ENCODE measurements at places on chromosomes 4 and X.

DNA sequence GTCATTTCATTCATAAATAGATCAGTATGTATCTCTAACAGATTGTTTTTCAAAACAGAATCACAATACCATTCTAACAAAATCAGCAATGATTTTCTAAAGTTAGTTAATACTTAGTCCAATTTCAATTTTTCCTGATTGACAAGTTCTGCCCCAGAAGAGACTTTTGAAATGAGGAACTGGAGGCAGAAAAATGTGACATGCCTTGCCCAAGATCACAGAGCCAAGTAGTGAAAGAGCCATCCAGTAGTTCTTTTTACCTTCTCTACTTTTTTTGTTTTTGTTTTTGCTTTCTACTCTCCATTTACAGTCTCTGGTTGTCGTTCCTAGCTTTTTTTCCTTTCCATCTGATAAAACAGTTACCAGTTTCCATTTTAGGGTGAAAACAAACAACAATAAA is 129.3 kb upstream of the TMEM164 start:
- DNase-seq: no peak

GRCh38 chrX:23811108-23811651 is 28.2 kb downstream of the SAT1 start:
- no peak for DNase-seq

- DNase-seq: no peak
Measured at GRCh38 chrX:100379388-100379986, 30.6 kb downstream of the PCDH19 start.

- DNase-seq: no peak
Measured at GRCh38 chr4:79682801-79683530, 274.9 kb upstream of the GK2 start.

DNA sequence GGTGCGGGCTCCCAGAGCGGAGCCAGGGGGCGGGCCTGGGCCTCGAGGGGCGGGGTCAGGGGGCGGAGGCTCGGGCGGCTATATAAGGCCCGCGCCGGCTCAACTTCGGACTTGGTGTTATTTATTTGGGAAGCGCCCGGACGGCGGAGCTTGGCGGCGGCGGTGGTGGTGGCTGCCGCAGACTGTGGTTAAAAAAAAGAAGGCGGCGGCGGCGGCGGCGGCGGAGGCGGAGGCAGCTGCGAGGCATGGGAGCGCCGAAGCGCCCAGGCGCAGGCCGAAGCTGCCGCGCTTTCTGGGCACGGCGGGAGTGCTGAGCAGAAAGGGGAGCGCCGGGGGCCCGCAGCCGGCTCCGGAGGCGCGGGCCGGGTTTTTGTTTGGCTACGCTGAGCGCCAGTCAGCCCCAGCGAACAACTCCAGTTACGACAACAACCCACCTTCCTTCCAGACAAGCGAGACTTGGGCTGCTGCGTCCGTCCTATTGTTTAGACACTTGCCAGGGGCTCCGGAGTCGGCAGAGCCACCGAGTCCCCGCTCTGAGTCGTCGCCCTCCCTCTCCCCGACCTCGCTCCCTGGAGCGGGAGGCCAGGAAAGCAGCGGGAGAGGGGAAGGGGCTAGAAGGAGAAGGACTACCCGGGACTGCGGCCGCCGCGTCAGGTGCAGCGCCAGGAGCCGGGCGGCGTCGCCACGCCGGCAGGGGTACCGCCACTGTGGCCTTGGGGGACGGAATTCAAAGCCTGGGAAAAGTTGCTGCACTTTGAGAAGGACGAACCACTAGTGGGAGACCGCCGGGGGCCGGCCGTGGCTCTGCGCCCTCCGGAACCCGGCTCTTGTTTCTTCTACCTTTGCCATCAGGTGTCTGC is at the start of gene SLIT2:
Gene SLIT2, plus strand, starts transcription at position 110 of the 860 bp plus-strand sequence. CDS start 1,911 bp downstream, outside the sequence.
- no peak for DNase-seq

DNA sequence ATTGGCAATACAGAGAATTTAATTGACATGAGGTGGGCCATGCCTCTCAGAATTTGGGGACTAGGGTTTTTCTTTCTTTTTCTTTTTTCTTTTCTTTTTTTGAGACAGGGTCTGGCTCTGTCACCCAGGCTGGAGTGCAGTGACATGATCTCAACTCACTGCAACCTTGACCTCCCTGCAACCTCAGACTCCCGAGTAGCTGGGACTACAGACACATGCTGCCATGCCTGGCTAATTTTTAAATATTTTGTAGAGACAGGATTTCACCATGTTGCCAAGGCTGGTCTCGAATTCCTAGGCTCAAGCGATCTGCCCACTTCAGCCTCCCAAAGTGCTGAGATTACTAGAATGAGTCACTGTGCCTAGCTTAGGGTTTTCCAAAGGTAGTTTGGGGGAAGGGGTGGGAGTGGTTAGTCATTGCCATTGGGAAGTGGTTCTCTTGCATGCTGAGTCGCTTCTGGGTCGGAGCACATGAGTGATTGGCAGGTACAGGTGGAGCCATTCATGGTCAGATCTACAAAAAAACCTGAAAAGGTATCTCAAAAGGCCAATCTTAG is 54.5 kb downstream of the MID2 start:
- DNase-seq: no peak

DNA sequence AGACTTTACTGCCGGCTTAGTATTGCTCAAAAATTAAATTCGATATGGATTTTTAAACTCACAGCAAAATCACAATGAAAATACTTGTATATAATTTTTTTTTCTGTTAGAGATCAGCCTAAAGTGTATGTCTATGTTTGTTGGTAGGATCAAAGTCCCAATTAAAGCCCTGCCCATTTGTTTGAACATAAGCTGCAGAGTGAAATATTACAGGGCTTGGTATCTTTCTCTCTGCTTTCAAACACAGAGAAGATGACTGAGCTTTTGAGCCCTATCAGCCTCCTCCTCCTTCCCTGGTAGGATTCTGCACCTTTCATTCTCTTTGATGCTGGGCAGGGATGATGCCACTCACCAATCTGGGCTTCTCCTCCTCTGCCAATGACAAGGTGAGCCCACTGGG is 345.4 kb downstream of the PPP1R2C start:
- DNase-seq: no peak

GRCh38 chr4:114599231-114599902 is 760 bp downstream of the UGT8 start:
- DNase-seq: no peak

- DNase-seq: peak; percentile 21
Measured at GRCh38 chrX:71282514-71283402, 677 bp upstream of the NONO start.

DNA sequence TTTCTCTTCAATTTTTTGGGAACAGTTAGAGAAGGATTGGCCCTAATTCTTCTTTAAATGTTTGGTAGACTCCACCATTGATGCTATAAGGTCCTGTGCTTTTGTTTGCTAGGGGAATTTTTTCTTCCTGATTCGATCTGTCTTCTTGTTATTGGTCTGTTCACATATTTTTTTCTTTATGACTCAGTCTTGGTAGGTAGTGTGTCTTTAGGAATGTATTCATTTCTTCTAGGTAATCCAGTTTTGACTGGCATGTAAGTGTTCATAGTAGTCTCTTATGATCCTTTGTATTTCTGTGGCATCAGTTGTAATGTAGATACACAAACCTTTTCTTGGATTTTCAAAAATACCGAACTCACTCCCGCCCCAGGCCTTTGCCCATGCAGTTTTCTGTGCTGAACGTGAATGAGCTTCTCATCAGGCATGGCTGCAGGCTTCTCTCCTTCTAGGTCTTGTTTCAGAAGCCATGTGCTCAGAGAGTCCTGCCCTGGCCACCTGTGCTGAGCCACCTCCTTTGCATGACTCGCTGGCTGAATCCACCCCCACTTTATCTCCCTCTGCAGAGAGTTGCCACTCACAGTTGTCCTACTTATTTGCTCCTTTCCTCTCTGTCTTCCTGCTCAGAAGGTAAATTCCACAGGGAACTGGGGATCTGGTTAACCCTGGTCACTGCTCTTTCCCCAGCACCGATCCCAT is 67.0 kb downstream of the STK32B start:
- DNase-seq: no peak

GRCh38 chr4:122218762-122219161 is 66.6 kb downstream of the BLTP1 start:
- no peak for DNase-seq

- DNase-seq: no peak
Measured at GRCh38 chr4:147901388-147901787, 169.5 kb downstream of the ARHGAP10 start.

DNA sequence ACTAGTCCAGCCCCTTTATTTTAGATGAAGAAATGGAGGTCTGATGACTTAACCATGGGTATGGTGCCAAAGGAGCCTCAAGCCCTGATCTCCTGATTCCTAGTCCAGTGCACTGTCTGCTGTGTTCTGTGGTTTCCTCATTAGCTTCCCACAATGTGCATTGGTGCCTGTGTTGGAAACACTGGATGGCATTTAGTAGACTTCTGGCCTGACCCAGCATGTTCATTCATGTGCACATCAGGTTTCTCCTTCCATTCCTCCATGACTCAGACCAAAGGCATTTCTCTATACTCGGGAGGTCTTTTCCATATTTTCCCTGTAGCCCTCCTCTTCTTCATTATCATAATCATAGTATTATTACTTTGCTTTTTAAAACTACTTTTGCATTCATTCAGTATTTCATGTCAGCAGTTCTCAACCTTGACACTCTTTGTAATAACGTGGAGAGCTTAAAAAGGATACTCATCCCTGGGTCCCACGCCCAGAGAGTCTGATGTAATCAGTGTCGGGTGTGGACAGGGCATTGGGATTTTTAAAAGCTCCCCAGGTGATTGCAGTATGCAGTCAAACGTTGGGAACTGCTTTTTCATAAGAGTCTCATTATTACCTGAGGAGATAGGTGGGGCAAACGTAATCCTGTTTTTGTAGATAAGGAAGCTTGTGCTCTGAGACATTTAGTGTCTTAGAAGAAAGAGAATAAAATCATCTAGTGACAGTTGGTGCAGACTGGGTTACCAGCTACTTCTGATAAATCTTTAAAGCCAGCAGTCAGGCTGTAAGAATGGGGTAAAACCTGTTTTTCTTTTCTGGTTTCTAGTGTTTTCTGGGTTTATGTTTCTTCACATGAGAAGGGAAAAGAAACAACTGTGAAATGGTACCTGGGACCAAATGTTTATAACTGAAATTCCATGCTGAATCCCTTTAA is 40.9 kb upstream of the XK start:
- DNase-seq: no peak

DNA sequence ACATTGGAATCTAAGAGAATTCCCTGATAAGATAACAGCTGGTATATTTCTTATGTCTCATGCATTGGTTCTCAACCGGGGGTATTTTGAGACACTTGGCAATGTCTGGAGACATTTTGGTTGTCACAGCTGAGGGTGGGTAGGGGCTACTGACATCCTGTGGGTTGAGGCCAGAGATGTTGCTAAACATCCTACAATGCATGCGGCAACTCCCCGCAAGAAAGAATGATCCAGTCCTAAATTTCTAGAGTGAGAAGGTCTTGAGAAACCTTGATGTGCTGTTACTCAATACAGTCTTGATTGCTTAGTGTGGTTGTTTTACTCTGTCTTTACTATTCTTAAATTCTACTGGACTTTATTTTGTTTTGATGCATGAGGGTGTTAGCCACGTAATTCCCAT is 287.2 kb downstream of the FRMPD4 start:
- no peak for DNase-seq

DNA sequence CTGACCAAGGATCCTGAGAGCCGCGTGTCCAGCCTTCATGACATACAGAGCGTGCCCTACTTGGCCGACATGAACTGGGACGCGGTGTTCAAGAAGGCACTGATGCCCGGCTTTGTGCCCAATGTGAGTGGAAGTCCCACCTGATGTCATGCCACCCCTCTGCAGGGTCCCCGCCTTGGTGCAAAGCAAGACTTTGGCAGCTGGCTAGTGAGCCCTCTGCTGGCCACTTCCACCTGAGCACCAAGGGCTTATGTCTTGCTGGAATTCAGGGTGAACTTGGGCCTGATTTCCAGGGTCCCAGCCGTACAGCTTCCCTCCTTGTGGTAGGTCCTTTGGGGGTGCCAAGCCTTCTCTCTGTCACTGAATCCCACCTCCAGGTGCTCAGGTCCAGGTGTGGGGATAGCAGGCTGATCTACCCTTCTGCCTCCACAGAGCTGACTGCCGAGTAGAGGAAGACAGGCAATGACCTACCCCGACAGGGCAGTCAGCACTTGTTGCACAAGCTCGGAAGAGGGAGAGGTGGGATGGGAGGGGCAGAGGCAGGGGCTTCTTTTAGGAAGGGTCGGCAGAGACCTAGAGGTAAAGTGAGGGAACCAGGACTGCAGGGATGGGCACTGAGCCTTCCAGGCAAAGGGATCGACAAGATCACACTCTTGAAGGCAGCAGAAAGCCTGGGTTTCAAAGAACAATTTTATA is 248.1 kb downstream of the EVC2 start:
- DNase-seq: no peak

GRCh38 chr4:6869944-6870343 is 39.7 kb upstream of the TBC1D14 start:
- no peak for DNase-seq

GRCh38 chr4:102759831-102760644 is 730 bp downstream of the MANBA start:
- peak; percentile 40 for DNase-seq

DNA sequence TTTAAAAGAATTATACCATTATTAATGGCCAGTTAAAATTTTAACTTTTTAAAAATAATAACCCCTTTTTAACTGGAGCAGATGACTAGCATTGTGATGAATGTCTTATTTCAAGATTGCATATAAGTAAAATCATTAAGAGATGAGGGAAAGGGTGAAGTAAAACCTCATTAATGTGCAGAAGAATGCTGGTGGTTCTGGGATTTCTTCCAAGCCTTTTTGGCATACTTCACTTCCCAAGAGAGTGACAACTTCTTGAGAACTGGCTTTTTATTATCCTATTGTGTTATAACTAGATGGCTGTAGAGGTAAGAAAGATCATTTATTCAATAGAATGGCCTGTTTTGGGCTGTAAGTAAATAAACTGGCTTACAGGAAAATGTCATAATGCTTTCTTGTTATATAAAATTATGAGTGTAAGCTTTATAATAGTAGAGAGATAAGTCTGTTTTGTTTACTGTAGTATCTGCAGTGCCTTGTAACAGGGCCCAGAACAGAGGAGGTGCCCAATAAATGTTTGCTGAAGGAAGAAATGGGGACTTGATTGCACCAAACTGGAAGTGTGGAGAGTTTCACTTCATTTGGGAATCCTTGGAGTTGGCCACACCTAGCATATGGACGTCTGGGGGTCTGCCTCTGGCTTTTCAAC is 242.9 kb upstream of the PITX2 start:
- DNase-seq: no peak

GRCh38 chr4:56469489-56470210 is 2.2 kb downstream of the SRP72 start:
- no peak for DNase-seq

- DNase-seq: no peak
Measured at GRCh38 chr4:99159699-99160098, 15.6 kb upstream of the ADH4 start.

GRCh38 chrX:83077606-83078005 is 430.5 kb upstream of the POU3F4 start:
- no peak for DNase-seq
